ENCODE measurements at places on chromosomes 1 and 21.

DNA sequence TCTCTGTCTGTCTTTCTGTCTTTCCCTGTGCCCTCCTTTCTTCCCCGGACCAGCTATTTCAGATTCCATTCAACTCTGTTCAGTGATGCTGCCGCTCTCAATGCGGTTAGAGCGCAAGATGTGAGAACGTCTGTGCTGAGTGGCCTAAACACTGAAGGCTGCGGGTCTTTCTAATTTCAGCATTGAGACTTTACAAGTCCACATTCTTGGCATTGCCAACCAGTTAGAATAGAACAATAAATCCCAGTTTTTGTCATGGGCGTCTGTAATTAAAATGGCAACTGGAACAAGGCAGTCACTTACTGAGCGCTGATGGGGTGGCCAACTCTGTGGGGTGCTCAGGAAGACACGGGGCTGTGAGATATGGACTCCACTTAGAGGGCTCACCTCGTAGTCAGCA is 112.8 kb downstream of the DHRS3 start:
- no peak for DNase-seq

GRCh38 chr1:177858332-177858821 is 111.5 kb downstream of the SEC16B start:
- no peak for DNase-seq

DNA sequence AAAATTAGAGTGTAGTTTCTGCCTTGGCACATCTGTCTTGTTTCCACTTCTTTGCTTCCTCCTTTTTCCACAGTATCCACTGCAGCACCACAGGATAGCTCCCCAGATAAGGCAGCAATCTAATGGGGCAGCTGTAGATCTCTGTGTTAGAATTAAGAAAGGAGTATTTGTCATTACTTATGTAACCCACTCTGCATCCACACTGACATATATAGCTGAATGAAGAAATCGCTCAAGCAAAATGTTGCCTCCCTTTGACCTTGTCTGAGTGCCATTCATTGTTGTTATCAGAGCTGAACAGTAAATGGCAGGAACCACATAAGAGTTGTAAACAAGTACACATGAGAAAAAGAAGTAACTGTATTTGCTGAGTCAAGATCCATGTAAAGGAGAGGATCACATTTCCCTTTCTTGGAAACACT is 45.9 kb upstream of the DPH5 start:
- DNase-seq: no peak

- no peak for DNase-seq
Observed at GRCh38 chr1:98914547-98914946, 90.1 kb downstream of the PLPPR5 start.

- DNase-seq: no peak
Observed at GRCh38 chr1:154463512-154463990, 38.5 kb upstream of the TDRD10 start.

DNA sequence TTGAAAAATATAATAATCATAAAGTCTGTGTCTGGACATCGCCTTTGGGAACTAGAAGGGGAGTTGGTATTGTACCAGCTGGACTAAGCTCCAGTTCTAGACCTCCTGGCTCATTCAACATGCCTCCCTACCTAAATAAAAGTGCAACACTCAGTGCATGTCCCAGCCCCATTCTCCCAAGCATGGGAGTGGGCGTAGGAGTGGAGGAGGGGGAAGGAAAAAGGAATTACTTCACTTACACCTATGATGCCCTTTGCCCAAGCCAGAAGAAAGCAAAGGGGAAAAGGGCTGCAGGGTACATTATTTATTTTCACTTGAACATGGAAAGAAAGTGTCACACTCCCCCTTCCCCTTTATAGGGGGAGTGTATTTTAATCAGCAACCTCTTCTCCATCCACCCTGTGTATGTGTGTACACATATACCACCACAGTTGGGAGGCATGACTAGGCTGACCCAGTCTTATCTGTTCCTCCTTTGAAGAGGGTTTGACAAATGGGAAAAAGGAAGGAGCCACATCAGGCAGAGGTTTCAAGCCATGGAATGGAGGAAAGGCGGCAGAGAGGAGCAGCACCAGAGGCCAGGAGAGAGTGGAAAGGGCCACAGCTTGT is 3.2 kb downstream of the NIT1 start:
- DNase-seq: no peak

- peak; percentile 61 for DNase-seq
Observed at GRCh38 chr1:109928591-109929111, 18.0 kb downstream of the CSF1 start.

- DNase-seq: no peak
Observed at GRCh38 chr1:64199154-64199553, 4.3 kb upstream of the UBE2U start.

- DNase-seq: peak; percentile 89
Observed at GRCh38 chr1:226061841-226062557, 517 bp upstream of the H3-3A start.

DNA sequence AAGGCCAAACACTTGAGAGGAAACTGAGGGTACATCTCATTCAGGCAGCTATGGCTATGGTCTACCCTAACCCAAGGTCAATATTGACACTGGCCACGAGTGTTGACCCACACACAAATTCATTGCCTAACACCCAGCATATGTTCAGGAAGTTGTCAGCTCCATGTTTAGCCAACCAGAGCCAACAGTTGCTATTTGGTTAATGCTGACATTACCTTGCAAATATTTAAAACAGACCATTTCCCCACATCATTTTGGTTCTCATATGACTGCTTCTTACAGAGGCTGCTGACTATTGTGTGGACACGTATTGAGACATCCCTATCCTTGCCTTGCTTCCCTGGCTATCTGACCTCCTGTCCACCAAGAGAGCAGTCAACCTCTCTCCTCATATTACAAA is 97.3 kb downstream of the LMX1A start:
- DNase-seq: no peak

DNA sequence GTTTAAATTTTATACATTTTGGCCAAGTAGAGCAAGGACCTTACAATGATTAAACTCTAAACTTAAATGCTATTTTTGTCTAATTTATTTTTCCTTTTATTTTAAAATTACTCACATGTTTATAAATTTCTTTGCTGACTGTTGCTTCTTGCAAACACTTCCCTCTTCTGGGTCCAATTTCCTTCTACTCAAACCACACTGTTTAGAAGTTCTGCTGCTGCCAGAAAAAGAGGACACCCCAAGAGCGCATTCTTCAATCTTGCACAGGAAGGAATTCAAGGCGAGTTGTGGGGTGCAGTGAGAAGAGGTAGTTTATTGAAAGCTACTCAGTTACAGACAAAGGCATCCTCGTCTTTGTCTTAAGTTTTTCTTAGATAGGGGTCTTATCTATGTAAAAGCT is 88.5 kb upstream of the NEK7 start:
- no peak for DNase-seq

DNA sequence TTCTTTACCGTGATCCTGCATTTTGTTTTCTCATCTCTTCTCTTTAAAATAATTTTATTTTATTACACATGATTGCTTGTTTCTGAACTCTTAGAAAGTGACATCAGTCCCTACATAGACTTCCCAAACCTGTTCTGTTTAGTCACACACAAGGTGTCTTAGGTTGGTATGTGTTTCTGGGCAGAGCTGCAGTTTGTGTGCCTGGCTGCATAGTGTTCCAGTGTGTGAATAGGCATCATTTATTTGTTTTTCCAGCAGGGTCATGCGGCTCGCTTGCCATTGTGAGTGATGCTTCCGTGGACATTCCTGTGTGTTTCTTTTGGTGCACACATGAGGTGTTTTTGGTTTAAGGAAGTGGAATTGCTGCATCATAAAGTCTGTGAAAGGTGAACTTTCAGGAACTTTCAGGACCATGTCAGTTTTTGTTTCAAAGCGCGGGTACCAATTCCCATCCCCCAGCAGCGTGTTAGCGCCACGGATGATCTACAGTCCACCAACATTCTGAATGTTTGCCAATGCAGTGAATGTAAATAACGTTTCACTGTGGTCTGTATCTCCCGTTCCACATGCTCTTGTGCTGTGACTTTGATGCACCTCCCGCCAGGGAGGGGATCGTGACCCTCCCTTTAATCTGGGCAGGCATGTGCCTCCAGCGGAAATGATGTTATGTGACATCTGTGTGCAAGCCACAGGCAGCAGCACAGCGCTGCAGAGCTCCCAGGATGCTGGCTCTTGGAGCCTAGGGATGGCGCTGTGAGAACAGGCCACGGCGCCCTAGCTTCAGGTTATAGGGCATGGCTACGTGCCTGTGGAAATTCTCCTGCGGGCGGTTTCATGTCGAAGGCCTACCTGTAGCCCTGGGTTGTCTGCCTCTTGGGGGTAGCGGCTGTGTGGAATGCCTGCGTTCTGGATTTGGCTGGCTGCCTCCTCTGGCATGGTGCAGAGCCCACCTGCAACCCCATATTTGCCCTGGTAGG is 144.6 kb upstream of the COL6A1 start:
- DNase-seq: no peak

DNA sequence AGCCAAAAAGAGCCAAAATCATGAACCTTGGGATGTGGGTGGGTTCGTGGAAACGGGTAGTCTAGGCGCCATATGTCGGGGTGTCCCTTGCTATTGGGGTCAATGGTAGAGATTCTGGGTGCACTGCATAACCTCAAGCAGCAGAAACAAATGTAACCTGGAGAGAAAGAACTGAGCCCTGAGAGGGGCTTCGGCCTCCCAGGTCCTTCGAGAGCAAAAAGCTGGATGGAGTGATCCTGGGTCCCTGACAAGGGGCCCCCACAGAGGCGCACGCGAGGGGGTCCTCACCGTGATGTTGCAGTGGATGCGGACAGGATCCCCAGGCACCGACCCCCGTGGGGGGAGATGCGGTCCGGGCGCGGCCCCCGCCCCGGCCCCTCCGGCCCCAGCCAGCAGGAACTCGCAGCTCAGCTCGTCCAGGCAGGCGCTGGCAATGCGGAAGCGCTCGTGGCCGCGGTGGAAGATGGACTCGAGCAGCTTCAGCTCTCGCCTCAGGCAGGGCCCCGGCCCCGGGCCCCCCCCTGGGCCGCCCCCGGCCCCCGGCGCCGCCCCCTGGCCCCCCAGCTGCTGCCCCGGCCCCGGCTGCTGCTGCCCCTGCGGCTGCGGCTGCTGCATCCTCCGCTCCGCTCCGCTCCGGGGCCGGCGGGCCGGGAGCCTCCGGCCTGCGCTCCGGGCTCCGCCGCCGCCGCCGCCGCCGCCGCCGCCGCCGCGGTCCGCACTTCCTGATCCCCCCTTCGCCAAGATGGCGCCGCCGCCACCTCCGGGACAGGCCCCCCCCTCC is at the start of gene UBE2Q1:
Gene UBE2Q1 (minus strand): TSS at position 724 of the 781 bp plus-strand sequence. CDS start 109 bp downstream, at position 615.
- peak; percentile 63 for DNase-seq

GRCh38 chr1:226798427-226799411 is 59.6 kb upstream of the ITPKB start:
- DNase-seq: no peak

- DNase-seq: peak; percentile 85
Observed at GRCh38 chr1:151820940-151821339, 10.7 kb downstream of the RORC start.

- no peak for DNase-seq
Observed at GRCh38 chr1:185351734-185352466, 34.9 kb upstream of the IVNS1ABP start.

GRCh38 chr1:6094246-6094645 is 48.6 kb downstream of the KCNAB2 start:
- no peak for DNase-seq

GRCh38 chr1:37009521-37009920 is 24.8 kb downstream of the GRIK3 start:
- no peak for DNase-seq

DNA sequence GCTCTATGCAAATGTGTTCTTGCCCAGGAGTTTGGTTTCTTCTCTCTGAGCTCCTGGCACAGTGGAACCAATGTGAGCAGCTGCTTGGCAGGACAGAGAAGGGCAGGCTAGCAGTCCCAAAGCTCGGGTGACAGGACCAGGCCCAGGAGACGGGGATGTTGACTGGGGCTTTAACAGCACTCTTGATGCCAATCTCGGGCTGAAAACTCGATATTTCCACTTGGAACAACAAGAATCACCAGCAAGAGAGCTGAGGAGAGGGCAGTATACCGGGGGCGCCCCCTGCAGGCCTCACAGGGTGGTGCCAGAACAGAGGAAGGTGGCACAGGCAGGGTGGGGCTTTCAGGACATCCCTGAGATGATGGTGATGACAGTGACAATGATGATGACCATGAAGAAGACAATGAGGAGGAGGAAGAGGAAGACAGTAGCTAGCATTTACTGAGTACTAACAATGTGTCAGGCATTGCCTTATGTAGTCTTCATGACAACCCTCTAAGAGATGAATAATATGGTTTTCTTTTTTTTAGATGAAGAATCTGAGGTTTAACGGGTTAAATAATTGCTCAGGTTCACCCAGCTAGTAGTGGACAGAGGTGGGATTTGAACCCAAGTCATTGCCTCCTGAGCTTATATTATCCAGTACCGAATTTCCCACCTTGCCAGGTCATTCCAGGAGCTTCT is 2.7 kb upstream of the KCNJ9 start:
- no peak for DNase-seq

DNA sequence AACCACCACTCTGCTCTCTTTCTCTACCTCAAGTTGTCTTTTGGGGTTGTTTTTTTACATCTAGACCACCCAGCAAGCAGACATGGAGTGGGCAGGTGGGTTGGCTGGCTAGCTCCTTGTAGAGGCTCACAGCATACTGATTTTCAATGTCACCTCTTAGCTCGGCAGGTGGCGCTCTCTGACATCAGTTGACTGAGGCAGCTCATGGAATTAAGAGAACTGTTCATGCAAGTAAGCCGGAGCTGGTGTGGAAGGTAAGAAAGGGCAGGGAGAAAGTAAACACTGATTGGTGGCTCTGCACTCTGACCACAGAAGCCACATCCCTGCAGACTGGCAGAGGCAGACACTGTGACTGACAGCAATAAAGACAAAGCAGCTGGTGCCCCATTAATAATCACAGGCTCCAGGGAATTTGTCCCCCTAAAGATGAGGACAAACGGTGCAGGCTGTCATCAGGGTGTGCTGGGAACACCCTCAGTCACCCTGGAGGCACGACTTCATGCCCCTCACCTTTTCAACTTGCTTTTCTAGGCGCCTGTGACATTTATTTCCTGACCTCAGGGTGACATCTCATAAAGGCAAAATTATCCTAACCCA is 226.8 kb downstream of the LMX1A start:
- DNase-seq: peak; percentile 68

DNA sequence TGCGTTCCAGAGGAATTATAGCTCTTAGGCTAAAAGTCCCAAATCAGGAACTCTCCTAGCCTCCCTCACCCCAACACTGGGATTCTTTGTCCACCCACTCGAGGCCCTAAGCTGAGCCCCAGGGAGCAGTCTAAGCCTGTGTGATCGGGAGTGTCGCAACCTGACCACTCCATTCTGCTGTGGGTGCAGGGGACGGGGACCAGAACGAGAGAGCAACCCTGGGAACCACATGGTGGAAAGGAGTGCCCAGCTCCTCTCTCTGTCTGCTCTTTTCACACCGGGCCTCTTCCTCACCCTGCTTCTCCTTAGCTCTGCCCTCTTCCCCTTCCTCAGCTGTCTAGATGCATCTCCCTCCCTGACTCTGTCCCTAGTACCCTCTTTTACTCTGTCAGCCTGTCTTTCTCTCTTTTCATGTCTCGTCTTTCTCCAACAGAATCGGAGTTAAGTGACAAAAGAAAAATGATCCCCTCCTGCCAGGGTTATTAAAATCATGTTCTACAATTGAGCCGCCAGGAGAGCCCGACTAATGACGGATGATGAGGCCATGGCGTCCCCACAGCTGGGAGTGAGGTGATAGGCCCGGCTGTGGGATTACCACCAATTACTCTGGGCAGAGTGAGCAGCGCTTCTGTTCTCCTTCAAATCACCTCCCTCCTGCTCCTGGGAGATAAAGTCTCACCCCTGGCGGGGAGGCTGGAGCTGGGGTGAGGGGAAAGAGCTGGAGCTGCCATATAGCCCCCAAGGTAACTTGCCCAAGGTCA is 34.5 kb upstream of the CSF3R start:
- no peak for DNase-seq

- DNase-seq: no peak
Observed at GRCh38 chr1:162113419-162113818, 43.9 kb downstream of the NOS1AP start.

Measured in left lobe of liver (tissue), 2 donors.